ACHN (cell line): ENCODE measurements at places on chromosomes 11 and 22.
A peak's percentile ranks its signal among the peaks of the same experiment; 100 is the strongest.

- peak; percentile 27 for DNase-seq
Observed at GRCh38 chr11:77821349-77821851, 456 bp downstream of the AAMDC start.

DNA sequence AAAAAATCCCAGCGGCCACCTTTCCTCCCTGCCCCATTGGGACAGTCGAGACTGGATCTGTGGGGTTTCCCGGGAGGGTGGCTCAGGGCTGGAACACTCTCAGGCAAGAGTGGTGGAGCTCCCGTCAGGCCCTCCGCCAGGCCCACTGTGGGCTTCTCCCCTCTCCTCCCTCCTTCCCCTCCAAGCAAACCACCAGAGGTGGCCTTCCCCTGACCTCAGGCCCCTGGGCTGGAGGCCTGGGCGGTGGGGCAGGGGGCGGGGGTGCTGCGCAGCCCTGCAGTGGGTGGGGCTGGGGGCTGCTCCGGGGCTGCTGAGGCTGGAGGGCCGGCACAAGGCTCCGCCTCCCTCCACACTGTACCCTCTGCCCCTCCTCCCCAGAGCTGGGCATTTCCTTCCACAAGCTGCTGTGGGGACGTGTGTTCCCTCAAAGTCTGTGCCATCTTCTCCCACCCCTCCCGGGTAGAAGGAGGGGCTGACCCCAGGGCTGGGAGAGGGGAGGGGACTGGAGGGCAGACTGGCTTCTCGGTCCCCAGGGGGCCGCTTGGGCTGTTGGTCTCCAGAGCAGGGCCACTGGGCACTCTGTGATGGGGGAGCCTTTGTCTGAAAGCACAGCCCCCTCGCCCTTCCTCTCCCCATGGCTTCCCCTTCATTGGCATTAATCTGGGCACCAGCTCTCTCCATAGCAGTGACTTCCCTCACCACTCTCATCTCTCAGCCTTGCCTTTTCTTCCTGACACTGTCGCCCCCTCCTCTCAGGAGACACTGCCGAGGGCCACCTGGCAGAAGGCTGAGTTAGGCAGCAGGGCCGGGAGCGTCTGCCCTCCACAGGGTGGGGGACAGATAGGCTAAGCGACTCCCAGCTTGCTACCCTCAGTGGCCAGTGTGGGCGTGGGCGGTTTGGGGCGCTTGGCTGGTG lies 7.1 kb downstream of the RCOR2 start:
- no peak for DNase-seq

- no peak for DNase-seq
Observed at GRCh38 chr11:8683115-8683807, 669 bp downstream of the RPL27A start.

DNA sequence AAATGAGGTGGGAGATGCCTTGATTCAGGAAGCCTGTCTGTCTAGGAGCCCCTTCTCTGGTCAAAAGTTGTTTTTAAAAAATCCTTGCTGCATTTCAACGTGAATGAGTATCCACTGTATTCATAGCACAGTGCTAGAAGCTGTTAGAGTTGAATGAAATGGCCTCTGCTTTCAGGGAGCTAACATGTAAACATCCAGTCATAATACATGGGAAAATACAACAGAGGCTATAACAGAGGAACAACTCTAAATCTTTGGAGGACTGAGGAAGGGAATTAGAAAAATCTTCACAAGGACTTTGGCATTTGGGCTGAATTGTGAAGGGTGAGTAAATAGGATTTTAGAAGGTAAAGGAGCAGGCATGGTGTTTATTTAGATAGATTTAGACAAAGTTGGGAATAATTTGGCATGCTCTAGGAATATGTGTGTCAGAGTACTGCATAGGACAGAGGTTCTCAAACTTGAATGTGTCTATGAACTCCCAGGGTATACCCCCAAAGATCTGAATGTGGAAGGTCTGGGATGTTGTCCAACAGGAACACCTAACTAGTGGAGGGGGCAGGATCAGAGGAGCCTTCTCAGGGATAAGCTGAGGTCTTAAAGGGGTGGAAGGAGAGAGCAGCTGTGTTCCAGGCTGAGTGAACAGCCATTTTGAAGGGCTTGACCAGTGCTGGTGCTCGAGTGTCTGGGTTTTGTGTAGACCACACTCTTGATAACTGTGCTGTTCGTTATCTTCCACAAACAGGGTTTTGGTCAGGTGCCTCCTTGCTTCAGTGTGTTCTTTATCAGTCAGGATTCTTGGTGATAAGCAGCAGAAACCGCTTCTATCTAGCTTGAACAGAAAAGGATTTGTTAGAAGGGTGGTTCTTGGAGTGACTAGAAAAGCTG lies 12.7 kb downstream of the SREBF2 start:
- no peak for DNase-seq

GRCh38 chr11:69321877-69322361 lies 28.0 kb downstream of the MYEOV start:
- peak; percentile 36 for DNase-seq

DNA sequence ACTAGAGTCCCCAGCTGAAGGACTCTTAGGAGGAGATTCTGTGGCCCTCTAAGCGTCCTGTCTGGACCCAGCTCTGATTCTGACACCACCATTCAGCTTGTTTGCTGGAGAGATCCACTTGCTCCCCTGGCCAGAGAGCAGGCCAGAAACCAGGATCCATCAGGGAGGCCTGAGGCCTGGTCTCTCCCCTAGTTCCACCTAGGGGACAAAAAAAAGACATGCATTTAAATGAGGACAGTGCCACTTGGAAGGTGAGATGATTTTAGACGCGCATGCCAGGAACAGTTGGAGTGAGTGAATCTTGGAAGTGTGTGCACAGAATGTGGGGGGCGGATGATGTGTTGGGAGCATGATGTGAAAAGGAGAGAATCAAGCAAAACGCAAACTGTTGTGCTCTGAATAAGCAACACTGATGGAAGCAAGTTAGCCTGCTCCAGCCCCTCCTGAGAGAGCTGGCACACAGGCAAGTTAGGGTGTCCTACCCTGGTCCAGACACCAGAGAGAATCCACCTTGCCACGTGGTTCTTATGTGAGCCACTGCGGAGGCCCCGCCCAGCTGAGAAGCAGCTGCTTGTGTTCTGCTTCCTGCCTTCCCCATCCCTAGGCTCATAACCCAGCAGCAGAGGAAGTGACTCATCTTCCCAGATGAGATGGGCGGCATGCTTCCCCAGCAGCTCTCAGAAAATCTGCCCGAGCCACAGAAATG lies 8.0 kb upstream of the SLCO2B1 start:
- peak; percentile 83 for DNase-seq

GRCh38 chr11:115606498-115607220 lies 102.4 kb upstream of the CADM1 start:
- peak; percentile 16 for DNase-seq

DNA sequence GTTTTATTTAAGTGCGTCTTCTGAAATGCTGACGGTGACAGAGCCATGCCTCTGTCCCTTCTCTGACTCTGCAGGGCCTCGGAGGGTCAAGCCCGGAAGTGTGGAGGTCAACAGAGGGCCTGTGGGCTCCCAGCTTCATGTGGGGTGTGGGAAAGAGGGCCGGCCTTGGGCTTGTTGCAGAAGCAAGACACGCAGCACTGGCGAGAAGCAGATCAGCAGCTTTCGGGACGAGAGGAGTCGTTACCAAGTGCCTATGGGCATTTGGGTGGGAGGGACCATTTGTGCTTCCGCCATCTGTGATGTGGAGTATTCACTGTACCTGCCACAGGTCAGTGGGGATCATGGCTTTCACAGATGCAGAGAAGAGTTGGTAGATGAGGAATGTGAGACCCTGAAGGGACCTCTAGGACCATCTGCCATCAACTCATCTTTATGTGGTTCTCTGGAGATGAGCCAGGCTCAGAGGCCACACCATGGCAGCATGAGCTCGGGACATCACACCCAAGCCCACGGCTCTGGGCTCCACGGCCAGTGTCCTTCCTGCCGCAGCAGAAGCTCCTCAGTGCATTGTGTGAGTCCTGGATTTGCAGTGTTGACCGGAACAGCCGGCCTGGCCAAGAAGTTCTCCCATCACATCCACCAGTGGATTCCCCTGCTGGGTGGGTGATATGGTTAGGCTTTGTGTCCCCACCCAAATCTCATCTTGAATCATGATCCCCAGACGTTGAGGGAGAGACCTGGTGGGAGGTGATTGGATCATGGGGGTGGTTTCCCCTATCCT lies 590.7 kb downstream of the TBC1D22A start:
- no peak for DNase-seq

DNA sequence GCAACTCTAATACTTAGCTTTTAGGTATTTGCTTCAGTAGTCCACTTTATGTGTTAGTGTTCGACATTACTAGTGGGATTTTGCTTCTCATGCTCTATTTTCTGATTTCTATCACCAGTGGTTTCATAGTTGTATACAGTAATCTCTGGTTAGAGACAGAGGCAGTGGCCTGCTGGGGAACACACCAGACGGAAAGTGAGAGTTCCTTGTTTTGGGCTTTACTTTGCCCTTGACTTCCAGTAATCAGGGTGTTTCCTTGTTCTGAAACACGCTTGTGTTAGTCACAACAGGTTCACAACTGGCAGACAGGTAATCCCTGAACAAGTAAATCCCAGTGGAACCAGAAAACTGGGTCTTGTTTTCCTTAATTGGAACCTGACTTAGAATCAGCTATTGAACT lies 56.0 kb downstream of the PACS1 start:
- no peak for DNase-seq

- no peak for DNase-seq
Observed at GRCh38 chr11:123072332-123072761, 10.4 kb upstream of the HSPA8 start.

- DNase-seq = peak; percentile 78
Observed at GRCh38 chr11:103035791-103036434, 56.0 kb downstream of the DCUN1D5 start.

- DNase-seq = no peak
Observed at GRCh38 chr11:109590782-109591181, 168.8 kb downstream of the C11orf87 start.

GRCh38 chr11:57775491-57775890 lies 13.9 kb downstream of the CTNND1 start:
- no peak for DNase-seq

DNA sequence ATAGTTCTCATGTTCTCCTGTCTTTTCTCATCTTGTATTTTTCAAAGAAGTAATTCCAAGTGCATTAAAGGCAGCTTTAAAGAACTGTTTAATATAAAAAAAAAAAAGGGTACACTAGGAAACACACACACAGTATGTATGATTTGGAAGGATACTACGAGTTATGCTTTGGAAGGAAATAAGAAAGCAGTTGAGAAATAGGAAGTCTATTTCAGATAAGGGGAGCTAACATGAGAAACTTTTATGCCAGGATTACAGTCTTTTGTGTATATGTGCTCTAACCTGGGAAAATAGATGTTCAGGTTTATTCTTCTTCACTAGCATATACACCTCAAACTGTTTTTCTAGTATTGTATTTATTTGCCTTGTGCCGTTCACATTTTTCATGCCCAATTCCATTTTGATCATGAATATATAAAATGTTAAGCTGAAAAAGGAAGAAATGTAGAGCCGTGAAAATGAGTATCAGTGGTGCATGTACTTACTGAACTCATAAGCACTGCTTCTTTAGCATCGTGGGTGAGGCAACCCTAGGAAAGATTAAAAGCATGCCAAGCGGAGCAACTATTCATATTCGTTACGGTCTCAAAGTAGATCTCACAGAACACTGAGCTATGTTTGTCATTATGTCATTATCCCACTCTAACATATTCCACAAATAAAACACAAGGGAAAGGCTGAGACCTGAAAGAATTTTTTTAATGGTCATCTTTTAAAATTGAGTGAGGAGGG lies 59.6 kb downstream of the GUCY1A2 start:
- no peak for DNase-seq

DNA sequence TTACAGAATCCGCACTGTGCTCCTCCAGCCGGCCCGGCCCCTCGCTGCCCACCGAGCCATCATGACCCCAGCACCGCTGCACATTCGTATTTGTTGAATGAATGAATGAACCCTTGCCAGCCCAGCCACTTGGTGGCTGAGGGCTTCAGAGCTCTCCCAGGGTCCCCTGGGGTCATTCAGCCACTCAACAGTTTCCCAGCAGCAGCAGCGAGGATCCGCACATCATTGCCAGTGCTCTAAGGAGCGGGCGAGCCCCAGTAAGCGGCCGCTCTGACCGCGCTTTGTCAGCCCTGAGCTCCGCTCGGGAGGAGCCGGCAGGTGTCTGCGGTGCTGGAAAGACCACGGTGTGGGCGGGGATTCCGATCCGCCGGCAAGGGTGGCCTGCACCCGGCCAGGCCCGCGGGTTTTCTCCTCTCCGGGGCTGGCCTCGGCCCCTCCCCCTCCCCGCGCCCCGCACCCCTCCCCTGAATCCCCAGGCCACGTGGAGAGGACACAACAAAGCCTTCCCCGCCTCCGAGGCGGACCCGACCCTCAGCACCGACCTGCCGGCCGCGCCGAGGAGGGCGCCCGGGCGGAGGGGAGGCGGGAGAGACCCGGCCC lies 563 bp downstream of the BID start:
- peak; percentile 31 for DNase-seq

DNA sequence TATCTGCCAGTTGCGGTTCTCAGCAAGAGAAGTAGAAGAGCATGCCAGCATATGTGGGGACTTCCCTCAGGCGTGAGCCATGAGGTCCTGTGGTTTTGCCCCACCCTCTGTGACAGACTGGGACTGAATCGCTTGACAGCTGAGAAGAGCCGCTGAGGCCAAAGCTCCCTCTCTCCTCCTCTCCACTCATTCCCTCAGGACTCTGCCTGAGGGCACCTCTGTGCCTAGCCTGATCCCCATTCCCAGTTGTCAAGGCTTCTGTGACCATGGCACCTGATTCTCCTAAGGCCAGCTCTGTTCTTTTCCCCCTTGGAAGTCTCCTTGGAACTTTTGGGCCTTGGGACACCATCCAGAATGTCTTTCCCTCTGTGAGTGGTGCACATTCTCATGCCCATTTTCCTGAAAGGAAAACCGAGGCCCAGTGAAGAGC lies 27.0 kb downstream of the ART5 start:
- DNase-seq = no peak

DNA sequence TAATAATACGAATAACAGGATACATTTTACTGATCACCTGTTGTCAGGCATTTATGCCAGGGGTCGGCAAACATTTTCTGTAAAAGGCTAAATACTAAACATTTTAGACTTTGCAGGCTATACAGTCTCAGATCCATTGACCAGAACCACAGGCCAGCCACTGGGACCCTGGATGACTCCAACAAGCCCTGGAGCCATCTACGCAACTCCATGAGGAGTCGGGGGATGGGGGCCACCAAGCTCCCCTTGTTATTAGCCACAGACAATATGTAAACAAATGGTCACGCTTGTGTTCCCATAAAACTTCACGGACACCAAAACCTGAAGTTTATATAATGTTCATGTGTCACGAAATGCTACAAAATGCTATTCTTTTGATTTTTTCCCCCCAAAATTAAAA lies 54.4 kb upstream of the EMID1 start:
- DNase-seq = no peak

- no peak for DNase-seq
Observed at GRCh38 chr11:79312617-79313529, 128.0 kb downstream of the TENM4 start.

DNA sequence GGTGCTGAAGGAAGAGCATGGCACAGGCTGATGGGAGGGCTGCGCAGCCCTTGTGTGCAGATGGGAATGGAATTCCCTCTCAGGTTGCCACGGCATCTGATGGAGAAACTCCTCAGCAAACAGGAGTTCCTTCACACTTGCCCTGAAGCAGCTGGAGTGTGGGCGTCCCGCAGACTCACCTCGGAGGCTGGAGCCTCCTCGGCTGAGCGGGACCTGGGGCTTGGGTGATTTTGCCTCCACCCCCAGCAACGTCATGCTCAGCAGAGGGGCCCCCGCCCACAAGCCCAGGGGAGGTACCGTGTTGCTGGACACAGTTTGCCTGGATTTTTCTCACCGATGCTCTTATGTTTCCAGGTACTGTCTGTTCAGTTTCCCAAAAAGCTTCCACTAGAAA lies 63.4 kb downstream of the MYO7A start:
- no peak for DNase-seq

- DNase-seq = no peak
Observed at GRCh38 chr11:110720431-110721275, 8.4 kb upstream of the ARHGAP20 start.

GRCh38 chr11:3130269-3131071 lies 34.6 kb downstream of the OSBPL5 start:
- no peak for DNase-seq
